ENCODE measurements at places on chromosomes 7 and 10. TPM values are rescaled to one million over a fixed set of nuclear protein-coding genes. Genes with fewer than 3 reads are reported as not detected.
A peak's percentile ranks its signal among the peaks of the same experiment; 100 is the strongest.

- ATAC-seq = no peak
Observed at GRCh38 chr7:30705008-30705407, 22.8 kb upstream of the CRHR2 start.

The LIPJ gene
- total RNA-seq = not detected

DNA sequence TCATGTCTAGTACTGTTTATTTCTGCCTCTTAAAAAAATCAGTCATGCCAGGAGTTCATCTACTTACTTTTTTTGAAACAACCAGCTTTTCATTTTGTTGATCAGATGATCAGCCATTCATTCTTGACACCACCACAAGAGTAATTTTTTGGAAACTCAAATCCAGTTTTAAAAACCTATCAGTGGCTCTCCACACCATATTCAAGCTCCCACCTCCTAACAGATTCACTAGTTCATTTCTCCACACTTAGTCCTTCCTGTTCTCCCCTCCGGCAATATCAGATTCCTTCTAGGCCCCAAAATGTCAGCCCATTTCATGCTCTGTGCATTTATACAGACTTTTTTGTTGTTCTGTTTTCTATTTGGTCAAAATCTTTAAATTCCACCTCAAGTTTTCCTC, 341.6 kb downstream of the RNLS start:
- ATAC-seq = no peak

The CNTNAP2 gene
- total RNA-seq = not detected

The PDE6C gene
- total RNA-seq = not detected

GRCh38 chr10:77504873-77505257, 132.7 kb downstream of the KCNMA1 start:
- ATAC-seq = peak; percentile 25

The SUN3 gene
- total RNA-seq = 0.50 TPM

DNA sequence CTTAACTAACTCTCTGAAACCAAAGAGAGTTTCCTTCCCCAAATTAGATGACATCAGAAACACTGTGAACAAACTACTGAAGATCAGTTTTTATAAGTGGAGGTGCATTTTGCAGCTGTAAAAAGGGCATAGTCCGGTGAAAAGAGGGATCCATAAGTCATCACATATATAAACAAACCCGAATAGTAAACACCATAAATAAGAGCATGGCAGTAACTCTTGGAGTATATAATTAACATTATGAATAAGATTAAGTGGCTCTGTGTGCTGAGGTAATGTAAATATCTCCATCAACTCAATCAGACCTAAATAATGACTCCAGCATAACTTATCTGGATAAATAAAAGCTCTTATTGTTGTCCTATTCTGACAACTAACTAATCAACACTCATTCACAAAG, 43.0 kb upstream of the SHTN1 start:
- no peak for ATAC-seq

DNA sequence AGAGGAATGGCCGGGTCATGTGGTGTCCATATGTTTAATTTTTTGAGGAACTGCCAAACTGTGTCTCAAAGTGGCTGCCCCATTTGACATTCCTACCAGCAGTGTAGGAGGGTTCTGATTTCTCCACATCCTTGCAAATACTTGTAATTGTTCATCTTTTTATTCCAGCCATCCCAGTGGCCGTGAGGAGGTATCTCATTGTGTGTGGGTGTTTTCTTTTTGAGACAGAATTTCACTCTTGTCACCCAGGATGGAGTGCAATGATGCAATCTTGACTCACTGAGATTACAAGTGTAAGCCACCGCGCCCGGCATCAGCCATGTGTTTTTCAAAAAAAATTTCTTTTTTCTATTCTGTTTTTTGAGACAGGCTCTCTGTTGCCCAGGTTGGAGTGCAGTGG, 38.7 kb upstream of the DLG5 start:
- ATAC-seq = peak; percentile 58

GRCh38 chr7:698515-699475, 27.7 kb upstream of the DNAAF5 start:
- ATAC-seq = no peak

- ATAC-seq = no peak
Observed at GRCh38 chr7:90661290-90662151, 65.4 kb downstream of the CDK14 start.

The TMEM229A gene
- total RNA-seq = not detected

The MDFIC gene
- 64.1 TPM for total RNA-seq

GRCh38 chr10:74334221-74334620, 183.2 kb downstream of the ADK start:
- ATAC-seq = no peak

DNA sequence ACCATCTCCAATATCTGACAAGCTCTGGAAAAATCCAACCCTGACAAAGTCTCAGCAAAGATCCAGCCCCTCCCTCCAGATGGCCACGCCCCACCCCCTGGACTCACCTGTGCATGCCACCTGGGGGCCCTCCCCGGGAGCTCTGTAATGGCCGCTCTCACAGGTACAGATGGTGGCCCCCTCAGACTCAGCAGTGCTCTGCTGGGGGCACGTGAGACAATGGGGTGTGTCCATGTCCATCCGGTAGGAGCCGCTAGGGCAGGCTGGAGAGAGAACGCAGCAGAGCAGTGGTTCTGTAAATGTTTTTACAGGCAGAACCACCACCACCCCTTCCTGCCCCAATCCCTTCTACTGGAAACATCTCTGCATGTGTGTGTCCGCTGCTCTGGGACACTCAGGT, 9.5 kb downstream of the EPHA1 start:
- no peak for ATAC-seq

DNA sequence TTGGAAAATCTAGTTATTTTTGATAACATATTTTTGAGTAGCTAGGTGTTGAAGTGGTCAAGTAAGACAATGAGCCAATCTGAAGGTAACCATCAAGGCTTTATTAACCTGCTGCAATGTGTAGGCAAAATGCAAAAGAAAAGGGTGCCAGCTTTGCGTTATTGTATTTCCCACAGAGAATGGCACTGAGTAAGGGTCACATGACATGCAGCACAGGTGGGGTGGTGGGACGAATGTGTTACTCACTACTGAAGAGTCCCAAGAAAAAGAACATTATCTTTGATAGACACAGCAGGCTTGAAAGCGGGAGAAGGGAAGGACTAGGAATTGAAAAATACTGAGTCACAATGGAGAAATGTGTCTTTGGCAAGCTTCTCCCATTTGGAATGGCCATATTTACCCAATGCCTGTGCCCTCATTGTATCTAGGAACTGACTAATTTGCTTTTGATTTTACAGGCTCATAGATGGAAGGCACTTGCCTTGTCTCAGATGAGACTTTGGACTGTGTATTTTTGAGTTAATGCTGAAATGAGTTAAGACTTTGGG, 898.6 kb upstream of the POT1 start:
- ATAC-seq = no peak

DNA sequence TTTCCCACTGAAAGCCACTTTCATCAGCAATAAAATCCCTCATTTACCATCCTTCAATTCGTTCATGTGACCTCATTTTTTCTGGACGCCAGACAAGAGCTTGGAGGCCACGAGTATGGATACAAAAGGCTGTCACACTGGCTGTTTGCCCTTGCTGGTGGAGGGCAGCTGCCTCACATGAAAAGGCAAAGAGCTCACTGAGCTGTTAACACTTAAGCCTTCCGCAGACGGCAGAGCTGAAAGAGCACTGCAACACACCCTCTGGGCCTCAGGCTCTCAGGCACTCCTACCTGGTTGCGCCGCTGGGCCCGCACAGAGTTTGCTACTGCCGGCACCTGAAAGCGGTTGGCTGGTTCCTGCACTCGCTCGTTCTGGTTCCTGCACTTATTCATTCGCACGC, 193.5 kb downstream of the CFTR start:
- ATAC-seq = no peak

GRCh38 chr7:3154881-3155494, 111.3 kb upstream of the CARD11 start:
- ATAC-seq = peak; percentile 74

The C10orf105 gene
- 1.0 TPM for total RNA-seq

DNA sequence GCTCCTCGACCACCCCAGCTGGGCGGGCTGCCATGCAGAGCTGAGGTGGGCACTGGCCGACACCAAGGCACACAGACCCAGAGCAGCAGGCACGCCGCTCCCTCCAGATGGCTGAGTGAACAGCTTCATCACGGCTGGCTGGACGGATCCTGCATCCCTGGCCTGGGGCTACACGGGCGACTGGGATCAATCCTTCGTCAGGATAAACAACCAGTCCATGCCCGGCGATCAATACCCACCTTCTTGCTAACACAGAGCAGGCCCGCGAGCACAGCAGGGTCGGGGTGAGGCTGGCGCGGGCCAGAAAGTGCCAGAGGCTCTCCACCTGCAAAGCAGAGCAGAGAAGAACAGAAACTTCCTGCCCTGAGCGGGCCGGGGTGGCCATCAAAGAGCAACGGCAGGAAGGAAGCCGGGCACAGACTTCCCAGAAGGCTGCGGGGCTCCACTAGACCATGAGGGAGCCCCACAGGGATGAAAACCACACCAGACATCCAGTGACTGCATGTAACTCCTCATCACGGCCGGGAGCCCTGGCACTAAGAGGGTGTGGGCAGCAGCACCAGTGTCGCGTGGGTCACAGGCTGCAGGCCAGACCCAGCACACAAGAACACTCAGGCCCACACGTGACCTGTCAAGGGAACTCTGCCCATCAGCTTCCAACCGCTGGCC, 166.4 kb downstream of the MAD1L1 start:
- peak; percentile 29 for ATAC-seq

- ATAC-seq = no peak
Observed at GRCh38 chr10:19245889-19246752, 197.5 kb downstream of the MALRD1 start.

DNA sequence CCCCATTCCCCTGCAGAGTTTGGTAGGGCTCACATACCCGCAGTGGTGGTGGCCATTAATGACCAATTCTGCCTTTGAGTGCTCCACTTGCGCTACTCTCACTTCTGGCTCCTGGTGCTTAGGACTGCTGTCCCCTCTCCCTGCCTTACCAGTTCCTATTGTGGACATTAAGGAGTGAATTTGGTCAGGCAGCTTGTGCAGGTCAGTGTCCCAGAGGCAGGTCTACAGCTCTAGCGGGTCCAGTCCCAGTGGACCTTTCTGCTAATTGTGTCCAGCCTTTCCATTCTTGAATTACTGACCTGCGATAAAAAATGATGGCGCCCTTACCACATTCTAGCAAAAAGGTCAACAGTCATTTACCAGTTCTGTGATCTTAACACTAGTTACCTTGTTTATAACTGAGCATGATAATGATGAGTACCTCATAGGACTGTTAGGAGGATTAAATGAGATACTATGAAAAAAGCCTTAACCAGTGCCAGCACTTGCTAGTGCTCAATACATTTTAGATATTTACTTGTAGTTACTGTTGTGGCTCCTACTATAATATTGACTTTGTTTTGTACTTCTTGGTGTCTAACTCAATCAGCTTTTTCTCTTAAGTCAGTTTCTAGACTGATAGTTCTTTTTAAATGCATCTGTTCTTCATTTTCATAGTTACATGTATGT, 14.1 kb downstream of the ST7 start:
- ATAC-seq = no peak

The GIMAP7 gene
- 43.1 TPM for total RNA-seq

The CPA1 gene
- not detected for total RNA-seq

The CYREN gene
- total RNA-seq = 26.9 TPM

- no peak for ATAC-seq
Observed at GRCh38 chr7:107999779-108000560, 3.0 kb downstream of the LAMB1 start.

DNA sequence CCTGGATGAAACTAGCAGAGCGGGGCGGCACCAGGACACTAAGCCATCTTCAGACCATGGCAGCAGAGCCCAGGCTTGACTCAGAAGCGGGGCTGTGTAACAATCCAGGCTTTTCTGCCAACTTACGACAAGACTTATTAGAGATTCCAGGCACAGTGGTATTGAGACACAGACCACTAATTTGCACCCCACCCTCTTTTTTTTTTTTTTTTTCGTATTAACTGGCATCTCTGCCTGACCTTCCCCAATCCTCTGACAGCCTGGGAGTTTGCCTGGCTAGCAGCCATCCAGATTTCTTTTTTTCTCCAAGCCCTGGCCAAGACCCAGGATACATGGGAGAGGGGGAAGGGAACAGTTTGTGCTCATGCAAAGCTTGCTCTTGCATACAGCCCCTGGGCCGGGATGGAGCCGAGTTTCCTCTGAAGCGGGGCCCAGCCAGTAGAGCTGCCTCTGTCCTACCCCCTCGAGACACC, 182.4 kb downstream of the PLXNA4 start:
- ATAC-seq = no peak

The HHEX gene
- total RNA-seq = 0.53 TPM

- no peak for ATAC-seq
Observed at GRCh38 chr10:89699581-89700064, 1.8 kb upstream of the KIF20B start.

GRCh38 chr10:11437391-11438142, 173.9 kb downstream of the USP6NL start:
- ATAC-seq = no peak

- no peak for ATAC-seq
Observed at GRCh38 chr10:83469728-83470331, 669.5 kb upstream of the GHITM start.

DNA sequence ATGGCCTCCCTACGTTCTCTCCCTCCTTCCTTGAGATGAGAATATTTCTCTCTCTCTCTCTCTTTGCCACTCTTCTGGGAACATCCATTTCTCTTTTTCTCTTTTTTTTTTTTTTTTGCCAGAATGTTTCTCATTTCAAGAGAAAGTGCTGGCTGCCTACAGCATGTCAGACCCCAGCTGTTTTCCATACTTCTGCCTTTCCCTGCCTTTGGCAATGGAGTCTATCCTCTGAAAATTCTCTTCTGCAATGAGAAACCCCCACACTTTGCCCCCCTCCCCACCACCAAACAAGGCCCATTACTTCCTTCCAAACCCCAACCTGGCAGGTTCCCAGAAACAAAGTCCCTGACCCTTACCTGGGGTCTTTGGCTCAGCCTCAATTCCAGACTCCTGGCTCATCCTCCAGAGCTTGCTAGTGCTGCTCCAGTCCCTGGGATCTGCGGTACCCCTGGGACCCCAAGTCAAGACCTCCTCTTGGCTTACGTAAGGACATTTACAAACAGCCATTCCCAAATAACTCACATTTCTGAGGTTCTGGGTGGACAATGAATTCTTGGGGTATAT, 17.4 kb upstream of the CCL26 start:
- no peak for ATAC-seq

DNA sequence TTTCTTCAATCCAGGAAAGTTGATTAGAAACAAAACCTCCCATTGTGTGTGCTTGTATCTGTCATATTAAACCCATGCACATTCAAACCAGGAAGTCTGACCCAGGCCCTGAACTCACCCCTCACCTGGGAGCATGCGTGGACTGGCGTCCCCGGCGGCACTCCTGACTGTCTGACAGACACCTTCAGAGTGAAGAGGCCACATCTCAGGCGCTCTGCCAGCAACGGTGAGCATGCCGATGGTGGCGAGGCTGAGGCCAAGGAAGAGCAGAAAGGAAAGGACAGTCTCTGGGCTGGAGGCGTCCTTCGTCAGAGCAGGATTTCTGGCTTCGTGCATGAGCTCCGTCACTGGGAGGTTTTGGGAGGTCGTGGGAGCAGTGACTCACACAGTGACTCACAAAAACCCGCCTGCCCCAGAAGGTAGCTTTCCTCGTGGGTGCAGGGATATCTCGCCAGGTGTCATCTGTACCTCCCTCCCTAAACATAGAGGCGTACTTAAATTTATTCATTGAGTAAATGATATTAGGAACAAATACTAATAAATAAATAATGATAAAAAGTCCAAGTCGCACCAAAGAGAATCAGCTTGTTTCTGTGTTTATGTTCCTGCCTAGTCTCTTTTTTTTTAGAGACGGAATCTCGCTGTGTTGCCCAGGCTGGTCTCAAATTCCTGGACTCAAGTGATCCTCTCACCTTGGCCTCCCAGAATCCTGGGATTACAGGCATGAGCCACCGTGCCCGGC, 13.5 kb downstream of the IQCE start:
- ATAC-seq = peak; percentile 46

The CASP7 gene
- 19.8 TPM for total RNA-seq
